KBM-7 (cell line): ENCODE measurements at places on chromosomes 1 and 21.

- no peak for DNase-seq
Measured at GRCh38 chr1:76576876-76577524, 290.3 kb upstream of the ST6GALNAC5 start.

- DNase-seq: no peak
Measured at GRCh38 chr1:111742938-111743549, 3.8 kb upstream of the INKA2 start.

DNA sequence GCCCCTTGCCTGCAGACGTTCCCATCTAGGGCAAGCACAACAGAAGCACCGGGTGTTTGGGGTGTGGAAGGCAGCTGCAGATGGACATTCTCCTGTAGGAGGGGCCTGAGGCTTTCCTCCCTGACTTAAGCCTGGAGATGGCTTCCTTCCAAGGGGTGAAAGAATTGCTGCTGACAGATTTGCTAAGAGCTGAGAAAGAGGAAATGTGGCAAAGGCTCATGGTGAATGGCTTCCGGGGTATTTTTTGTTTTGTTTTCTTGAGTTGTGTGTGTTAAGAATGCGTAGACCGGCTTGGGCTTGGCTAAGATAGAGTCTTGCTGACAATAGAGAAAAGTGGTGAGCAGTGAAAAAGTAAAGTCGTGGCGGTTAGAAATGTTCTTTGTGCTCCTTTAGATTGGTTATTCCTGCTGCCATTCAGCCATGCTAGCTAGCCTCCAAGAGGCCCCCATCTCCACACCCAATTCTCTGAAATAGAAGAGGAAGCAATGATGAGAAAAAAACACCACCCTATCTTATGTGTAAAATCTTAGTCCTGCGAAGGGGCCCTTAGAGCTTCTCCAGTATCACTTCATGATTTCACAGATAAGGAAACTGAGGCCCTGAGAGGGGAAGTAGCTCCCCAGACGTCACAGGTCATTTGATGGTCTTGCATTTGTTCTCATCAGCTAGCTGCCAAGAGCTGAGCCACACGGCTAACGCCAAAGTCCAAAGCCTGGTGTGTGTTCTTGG, 36.9 kb downstream of the EIF2D start:
- peak; percentile 97 for DNase-seq

DNA sequence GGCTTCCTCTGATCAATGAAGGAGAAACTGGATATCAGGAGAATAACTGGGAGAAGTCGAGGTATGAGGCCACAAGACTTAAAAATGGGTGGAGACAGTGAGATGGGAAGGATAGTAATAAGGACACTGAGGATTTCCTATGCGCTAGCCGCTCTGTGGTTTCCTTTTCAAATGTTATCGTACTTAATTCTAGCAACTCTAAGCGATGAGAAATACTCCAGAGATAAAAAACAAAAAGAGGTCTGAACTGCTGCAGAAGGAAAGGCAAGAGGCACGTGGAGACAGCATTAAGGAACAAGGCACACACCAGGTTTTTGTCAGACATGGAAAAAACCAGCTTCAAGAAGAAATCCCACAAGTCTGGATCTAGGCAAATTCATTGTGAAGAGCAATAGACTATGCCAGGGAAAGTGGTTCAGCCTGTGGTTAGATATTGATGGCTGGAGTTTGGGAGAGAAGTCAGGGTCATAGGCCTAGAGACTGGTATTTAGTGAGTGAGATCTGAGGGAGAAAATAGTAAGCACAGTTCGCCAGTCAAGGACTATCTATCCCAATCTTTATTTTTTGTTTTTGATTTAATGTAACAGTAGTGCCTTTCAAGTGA, 5.3 kb downstream of the CLCA2 start:
- DNase-seq: peak; percentile 34

- no peak for DNase-seq
Measured at GRCh38 chr1:36658838-36659237, 176.1 kb upstream of the CSF3R start.

DNA sequence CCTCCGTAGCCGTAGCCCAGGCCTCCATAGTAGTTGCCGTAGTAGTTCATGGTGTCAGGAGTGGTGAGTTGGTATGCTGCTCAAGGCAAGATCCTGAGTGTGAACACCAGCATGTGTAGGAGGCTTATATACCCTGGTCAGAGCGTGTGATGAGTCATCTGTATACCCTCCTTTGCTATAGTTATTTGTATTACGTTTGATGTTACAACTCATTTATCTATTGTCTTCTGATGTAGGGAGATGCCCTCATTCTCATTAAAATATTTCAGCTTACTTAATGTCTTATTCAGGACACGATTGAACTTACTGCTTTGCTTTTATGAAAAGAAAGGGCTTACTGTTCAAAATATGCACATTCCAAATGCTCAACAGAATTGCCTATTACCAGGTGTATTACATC, at the start of gene KRTAP19-5:
TSS of gene KRTAP19-5 (minus strand) at position 101 of the 400 bp plus-strand sequence. CDS start at position 50, 51 bp downstream.
- no peak for DNase-seq

GRCh38 chr1:229204921-229205777, 65.8 kb upstream of the RAB4A start:
- DNase-seq: no peak

DNA sequence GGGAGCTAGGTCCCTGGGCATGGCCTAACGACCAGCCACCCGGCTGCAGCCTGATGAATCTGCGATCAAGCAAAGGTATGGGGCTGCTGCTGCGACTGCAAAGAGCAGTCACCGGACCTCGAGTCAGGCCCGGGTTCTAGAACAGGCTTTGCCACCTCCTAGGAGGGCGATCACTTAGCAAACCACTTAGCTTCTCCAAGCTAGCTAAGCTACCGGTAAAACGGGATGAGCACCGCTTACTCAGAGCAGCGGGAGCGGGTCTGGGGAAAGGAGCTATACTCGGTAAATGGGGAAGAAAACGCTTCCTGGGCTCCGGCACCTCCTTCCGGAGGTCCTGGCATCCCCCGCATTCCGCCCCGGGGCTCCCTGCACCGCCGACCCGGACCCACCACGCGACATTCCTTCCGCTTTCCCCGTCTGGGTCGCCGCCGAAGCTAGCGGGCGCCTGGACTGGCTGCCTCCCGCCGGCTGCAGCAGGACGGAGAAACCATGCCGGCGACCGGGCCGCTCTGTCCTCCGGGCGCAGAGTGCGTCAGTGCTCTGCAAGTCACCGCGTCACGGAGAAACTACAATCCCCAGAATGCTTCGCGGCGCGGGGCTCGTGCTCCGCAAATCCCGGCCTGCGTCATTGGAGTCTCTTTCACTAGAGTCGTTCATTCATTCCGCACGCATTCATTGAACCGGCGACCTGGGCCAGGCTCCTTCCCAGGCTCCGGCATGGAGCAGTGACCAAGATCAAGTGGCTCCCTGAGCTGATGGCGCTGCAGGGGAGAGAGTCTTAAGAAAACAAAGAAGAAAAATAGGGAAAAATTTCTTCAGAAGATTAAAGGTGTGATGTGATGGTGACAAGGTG, at the start of gene LSM10:
TSS of gene LSM10 (minus strand) at position 531 of the 853 bp plus-strand sequence. CDS start 3,779 bp downstream, outside the sequence.
- DNase-seq: peak; percentile 91

- no peak for DNase-seq
Measured at GRCh38 chr1:215923129-215923824, 356.2 kb downstream of the KCTD3 start.

GRCh38 chr1:3628445-3628844, 3.6 kb downstream of the TPRG1L start:
- no peak for DNase-seq

DNA sequence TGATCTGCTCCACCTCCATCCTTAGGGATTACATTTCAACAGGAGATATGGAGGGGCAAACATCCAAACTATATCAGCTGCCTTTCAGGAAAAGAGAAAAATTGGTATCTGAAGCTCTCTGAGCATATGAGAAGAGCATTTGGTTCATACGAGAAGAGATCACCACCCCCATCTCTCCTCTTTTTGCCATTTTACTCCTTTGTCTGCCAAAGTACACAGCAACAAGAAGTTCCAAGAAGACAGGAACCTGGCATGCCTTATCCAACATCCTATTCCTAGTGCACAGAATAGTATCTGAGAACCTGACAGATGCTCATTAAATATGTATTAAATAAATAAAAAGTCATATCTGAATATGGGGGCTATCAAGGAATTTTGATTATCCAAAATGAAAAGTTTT, 142.5 kb upstream of the PKN2 start:
- no peak for DNase-seq

DNA sequence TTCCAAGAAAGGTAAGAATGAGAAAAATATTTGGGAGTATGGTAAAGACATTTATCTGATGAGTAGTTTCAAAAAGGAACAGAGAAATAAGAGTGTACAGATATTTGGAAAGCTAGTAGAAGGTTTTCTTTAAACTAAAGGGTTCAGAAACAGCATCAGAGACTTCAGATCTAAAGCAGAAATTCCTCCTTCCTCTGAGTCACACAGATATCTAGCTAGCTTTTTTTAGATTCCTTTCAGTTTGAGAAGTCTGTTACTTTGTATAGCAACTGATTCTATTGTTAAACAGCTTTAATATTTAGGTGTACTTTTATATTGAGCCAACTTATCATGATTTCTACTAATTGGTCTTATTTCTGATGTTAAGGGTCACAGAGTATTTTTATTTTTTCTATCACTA, 4.7 kb downstream of the AMY2B start:
- DNase-seq: no peak

GRCh38 chr1:114025609-114026401, 46.5 kb downstream of the OLFML3 start:
- DNase-seq: no peak

GRCh38 chr1:19445417-19446342, 39.7 kb downstream of the CAPZB start:
- peak; percentile 34 for DNase-seq

GRCh38 chr1:2473198-2473597, 2.9 kb upstream of the PLCH2 start:
- no peak for DNase-seq

DNA sequence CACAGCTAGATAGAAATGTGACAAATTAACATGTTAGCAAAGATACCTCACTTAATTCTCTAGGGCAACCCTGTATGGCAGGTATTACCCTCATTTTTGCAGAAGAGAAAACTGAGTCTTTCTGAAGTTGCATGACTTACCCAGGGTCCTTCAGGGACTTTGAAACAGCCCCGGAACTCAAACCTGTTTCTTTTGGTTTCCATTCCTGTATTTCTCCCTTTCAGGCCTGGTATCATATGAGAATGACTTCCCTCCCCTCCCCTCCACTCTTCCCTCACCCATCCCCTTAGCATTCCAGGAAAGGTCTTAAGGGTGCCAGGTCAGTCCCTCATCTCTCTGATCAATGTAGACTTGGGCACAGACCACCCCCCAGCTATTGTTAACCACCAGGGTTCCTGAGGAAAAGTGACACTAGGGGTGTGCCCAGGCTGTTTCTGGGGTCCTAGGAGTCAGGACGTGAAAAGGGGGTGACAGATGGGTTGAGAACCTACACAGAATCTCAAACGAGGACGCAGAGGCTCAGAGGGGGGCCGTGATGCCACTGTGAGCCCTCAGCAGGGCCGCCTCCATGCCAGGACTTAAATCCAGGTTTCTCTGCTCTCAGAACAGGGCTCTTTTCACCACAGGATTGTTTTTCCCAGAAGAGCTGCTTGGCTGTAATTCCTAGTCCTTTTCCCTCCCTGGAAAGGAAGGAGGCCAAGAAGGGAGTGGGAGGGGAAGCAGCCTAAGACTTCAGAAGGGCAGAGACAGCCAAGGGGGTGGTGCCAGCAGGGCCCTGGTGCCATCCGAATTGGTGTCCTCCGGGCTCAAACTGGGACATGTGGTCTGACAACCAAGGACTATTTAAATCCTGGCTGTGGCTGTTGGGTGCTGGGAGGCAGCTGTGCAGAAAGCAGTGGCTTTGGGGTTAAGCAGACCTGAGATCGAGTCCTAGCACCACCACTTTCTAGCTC, 2.1 kb upstream of the WASF2 start:
- DNase-seq: no peak

DNA sequence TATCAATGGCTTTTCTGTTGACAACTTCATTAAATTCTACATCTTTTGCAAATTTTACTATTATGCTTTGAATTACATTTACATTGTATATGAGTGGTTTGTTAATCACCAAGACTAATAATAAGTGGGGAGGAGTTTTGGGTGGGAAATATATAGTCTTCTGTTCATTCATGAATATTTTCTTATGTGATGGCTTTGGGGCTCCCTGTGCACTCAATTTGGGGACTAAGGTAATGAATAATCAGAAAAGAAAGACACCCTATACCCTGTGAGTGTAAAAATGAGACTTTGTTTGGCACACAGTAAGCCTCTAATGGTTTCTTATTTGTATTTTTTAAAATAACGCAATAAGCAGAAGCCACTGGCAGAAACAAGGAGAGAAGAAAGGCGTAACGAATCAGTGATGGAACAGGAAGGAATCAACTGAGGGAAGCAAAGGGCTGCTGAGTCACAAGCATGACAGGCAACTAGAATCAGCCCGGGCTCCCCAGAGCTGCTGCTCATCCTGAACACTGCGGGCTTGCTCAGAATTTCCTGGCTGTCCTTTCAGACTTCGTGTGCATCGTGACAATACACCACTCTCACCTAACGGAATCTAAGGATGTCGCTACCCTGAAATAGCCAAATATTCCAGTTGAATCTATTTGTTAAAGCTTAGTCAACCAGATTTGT, 20.8 kb upstream of the RGS2 start:
- DNase-seq: peak; percentile 61

- DNase-seq: no peak
Measured at GRCh38 chr1:171636141-171636540, 14.1 kb downstream of the MYOCOS start.

DNA sequence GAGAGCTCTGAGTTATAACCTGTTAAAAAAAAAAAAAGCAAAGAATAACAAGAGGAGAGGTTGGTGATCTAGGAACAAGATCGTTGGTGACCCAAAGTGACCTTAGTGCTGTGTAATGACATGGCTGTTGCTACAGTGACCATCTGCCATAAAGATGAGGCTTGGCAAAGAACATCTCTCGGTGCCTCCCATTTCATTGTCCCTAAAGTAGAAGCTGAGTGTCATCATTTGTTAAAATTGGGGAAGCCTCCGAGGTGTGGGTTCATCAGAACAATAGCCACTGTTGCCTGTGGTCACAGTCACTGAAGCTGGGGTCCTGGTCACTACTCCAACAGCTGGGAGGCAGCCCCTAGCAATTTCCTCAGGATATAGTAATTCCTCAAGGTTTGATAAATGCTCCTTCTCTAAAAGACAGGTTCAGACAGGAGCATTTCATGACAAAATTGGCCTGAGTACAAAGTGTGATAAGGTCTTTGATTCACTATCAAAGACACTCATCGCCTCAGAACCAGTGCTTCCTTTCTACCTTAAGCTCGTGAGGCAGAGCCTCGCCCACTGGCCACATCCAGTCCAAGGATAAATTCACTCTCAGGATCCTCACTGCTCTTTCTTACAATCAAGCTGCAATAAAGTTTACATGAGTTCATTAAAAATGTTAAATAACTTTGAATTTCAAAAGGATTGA, 81.9 kb upstream of the RGS2 start:
- DNase-seq: peak; percentile 31

DNA sequence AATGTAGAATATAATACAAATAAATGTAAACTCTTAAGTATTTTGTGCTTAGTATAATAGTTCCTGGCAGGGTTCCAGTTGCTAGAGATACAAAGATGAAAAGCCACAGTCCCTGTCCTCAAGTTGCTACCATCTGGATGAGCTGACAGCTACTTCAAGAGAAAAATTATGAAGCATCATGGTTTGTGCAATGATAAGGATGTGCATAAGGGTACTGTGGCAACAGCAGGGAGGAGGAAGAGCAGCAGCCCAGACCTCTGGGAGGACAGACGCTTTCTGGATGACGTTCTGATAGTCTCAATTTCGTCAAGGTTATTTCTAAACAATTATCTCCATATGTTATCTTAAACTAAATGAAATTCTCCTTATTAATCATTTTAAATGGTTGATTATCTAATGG, 198.9 kb downstream of the NTNG1 start:
- DNase-seq: no peak

- DNase-seq: no peak
Measured at GRCh38 chr1:238141353-238141752, 250.6 kb upstream of the ZP4 start.
